ENCODE measurements at places on chromosomes 1 and 21.
A peak's percentile ranks its signal among the peaks of the same experiment; 100 is the strongest.

DNA sequence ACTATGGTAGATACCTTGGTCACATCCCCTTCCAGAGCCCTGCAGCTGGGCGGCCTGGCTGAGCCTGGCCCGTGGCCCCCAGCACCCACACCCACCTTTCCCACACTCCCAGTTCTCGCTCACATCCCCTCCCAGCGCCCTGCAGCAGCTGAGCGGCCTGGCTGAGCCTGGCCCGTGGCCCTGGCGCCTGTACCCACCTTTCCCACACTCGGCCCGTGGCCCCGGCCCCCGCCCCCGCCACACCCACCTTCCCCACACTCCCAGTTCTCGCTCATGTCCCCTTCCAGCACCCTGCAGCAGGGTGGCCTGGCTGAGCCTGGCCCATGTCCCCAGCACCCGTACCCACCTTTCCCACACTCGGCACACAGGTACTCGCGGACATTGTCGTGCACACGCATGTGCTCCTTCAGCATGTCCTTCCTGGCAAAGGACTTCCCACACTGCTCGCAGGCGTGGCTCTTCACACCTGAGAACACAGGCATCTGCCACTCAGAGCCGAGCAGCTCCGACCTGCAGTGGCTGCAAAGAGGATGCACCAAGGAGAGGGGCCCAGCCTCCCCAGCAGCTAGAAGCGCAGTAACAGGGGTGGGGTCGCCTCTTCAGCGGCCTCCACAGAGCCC is 52.5 kb upstream of the RIPK4 start:
- DNase-seq = no peak

GRCh38 chr1:41144285-41144684 is 97.8 kb downstream of the SCMH1 start:
- DNase-seq = no peak

DNA sequence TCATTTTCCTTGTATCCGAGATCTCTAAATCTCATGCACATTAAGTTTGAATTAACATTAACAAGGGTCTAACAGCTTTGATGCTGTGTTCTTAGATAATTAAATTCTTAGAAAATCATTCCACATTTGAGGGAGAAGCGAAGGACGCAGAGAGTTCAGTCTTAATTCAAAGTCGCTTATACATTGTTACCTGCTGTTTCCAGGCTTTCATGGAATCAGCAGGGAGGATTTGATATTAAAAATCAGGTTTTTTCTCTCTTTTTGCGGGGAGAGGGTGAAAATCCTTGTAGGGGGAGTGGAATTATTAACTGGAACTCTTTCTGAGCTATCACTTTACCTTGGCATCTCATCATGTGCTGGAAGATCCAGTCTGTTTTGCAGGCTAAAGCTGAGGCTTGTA is 27.7 kb upstream of the DAB1 start:
- no peak for DNase-seq

- DNase-seq = no peak
Observed at GRCh38 chr1:203726417-203726867, 38.5 kb upstream of the LAX1 start.

GRCh38 chr1:17539477-17540254 is at the start of gene ARHGEF10L:
Gene ARHGEF10L (plus strand): TSS chr1:17539698. CDS start chr1:17580596, 40,898 bp downstream.
- no peak for DNase-seq

DNA sequence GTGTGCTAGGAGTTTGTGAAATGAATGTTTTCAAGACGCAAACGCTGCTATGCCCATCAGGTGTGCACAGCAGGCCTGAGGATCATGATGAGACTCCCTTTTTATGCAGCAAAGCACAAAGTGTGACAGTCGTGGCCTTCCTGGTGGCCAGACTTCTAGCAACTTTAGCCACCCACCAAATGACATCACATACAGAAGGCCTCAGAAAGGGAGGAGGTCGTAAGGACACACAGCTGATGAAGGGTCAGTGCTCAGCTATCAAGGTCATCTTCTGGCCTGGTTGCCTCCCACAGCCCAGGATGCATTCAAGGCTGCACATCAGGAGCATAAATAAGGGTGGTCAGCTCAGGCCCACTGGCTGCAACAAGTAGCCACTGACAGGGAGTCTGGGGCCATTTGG is 36.6 kb downstream of the BMP8A start:
- DNase-seq = no peak

DNA sequence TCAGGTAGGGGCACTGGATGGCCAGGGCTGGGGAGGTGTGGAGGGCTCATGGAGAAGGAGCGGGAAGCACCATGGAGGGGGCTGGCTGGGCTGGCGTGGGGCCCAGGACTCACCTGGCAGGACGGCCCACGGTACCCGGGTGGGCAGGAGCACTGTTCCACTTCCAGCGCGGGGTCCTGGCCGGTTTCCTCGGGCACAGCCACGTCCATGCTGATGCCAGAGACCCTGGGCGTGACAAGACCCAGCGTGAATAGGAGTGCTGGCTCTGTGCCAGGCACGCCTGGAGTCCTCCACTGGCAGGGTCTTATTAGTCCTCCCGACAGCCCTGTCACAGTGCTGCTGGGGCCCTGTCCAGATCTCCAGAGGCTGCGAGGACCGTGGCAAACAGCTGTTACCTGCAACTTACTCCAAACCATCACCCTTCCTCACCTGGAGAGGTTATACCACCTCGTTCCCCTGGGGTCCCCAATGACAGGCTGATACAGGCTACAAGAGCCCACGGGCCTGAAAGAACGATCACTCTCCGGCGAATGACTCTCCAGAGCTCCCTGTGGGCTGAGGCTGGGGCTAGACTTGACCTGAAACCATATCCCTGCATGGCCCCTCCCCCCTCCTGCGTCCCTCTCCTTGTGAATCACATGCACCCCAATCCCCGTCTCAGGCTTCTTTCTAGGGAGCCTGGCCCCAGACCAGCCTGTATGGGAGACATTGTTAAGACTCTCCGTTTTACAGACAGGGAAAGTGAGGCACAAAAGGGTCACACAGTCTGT is 62.1 kb downstream of the HSPG2 start:
- DNase-seq = no peak

- DNase-seq = no peak
Observed at GRCh38 chr1:169086603-169087455, 19.7 kb upstream of the ATP1B1 start.

- no peak for DNase-seq
Observed at GRCh38 chr21:29293495-29293894, 5.2 kb upstream of the BACH1 start.

GRCh38 chr1:56477164-56478111 is 101.9 kb downstream of the PLPP3 start:
- DNase-seq = peak; percentile 10

- no peak for DNase-seq
Observed at GRCh38 chr1:63698001-63698838, 75.6 kb upstream of the ROR1 start.

DNA sequence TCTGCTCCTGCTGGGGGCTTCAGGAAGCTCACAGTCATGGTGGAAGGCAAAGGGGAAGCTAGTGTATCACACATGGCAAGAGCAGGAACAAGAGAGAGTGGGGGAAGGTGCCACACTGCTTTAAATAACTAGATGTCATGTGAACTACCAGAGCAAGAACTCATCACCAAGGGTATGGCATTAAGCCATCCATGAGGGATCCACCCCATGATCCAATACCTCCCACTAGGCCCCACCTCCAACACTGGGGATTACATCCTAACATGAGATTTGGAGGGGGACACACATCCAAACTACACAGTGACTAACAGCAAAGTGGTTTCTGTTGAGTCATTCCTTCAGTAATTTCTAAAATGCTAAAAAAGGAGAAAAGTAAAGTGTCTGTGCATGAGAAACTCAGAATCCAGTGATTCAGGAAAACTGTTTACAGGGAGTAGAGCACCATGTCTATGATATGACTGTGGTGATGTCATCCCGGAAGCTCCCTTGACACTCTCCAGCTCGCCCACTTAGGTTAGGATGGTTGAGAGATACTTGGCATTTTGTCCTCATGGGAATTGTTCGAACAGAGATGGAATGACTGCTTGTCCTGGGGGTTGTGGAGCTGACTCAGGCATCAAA is 50.3 kb downstream of the CHD1L start:
- DNase-seq = peak; percentile 69

- DNase-seq = no peak
Observed at GRCh38 chr21:36881228-36881627, 85.2 kb downstream of the HLCS start.

DNA sequence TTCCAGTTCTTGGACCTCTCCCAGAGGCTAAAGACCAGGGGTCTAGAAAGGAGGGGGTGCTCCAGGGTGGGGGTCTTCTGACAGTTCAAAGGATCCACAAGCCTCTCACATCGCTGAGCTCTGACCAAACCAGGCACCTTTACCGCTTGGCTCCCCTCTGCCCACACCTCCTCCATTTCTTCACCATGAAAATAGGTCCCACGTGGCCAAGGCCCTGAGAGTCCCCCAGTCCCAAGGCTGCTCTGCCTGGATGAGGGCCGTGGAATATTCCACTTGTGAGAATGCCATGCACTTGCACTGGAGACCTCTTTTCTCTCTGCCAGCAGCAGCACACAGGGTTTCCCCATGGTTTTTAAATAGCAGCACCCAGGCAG is 87.4 kb downstream of the ITPKB start:
- no peak for DNase-seq

GRCh38 chr1:22816067-22816775 is 105.6 kb downstream of the EPHB2 start:
- DNase-seq = no peak

DNA sequence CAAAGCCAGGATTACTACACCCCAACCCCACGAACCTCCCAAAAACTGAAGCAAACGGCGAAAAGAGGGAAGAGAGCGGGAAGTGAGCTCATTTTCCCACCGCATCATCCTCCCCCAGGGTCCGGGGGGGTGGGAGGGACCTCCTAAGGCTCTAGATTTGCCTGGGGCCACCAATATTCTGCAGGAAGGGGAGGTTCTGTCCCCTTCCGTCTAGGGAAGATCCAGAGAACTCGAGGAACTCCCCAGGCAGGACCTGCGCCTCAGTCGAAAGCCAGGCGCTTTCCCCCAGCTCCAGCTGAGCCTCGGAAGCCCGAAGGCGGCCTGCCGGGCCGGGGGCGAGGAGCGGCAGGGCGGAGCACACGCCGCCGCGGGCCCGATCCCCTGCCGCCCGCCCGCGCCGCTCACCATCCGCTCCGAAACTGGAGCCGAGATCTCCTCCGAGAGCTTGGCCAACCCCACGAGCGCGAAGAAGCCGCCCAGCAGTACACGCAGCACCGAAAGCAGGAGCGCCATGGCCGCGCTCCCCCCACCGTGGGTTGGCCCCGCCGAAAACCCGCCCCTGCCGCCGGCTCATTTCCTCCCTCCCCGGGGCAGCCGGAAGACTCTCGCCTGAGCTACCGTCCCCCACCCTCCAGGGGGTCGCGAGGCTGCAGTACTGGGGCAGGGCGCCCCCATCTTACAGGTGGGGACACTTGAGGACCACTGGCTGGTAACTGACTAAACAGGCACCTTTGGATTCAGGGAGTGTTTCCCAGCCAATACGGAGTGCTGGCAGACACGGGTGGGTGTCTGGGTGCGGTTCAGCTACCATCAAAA is at the start of gene TMEM35B:
TMEM35B (minus strand) TSS at position 555 of the 816 bp plus-strand sequence; CDS start at position 513, 42 bp downstream.
- no peak for DNase-seq

GRCh38 chr1:201689647-201690046 is 139.3 kb upstream of the IPO9 start:
- no peak for DNase-seq

DNA sequence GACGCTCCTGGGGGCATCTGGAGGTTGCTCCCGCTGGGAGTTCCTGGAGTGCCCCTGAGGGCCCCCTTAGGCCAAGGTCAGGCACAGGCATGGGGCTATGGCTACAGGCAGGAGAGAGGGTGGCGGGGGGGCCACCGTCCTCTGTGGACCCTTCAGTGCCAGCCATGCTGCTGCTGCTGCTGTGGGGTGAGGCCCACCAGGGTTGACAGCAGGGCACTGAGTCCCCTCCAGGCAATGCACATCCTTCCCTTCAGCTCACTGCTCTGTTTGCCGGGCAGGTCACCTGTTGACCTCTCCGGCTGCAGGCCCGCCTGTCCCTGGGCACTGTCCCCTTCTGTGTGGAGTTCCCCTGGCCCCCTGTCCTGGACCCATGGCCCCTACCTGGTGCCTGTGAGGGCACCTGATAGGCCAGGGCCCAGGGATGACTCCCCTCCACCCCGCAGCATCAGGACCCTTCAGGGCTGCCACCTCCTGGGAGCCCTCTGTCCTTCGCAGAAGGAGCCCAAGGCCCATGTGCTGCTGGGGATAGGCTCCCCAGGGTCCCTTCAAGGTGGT is 34.1 kb upstream of the ADARB1 start:
- DNase-seq = no peak

DNA sequence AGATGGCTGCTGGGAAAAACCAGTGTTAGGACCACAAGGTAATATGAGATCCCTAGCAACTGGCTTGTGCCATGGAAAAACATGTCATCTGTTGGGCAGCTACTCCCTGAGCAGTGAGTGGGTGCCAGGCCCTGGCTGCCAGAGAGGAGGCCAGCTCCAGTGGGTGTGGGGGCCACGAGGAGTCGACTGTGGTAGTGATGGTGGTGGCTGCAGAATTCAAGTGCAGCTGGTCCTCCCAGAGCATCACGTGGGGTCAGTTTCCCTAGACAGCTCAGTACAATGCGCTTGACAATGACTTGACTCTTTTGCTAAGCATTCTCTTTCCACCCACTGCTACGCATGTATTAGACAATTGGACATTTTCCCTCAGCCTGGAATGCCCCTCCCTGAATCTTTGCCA is 14.5 kb upstream of the CDC42 start:
- no peak for DNase-seq

DNA sequence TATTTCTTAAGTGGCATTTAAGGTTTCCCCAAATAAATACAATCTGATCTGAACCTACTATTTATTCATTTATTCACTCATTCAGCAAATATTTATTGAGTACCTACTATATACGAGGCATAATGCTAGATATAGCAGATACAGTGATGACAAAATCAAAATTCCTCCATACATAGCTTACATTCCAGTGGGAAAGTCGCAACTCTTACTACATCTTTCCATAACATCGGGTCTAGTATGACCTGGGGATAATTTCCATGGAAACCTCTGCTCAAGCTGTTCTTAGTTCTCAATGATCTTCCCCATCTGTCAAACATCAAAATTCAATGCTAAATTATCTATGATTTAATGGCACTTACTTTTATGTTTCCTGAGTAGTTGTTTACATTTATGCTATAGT is 70.8 kb upstream of the PRKACB start:
- no peak for DNase-seq

DNA sequence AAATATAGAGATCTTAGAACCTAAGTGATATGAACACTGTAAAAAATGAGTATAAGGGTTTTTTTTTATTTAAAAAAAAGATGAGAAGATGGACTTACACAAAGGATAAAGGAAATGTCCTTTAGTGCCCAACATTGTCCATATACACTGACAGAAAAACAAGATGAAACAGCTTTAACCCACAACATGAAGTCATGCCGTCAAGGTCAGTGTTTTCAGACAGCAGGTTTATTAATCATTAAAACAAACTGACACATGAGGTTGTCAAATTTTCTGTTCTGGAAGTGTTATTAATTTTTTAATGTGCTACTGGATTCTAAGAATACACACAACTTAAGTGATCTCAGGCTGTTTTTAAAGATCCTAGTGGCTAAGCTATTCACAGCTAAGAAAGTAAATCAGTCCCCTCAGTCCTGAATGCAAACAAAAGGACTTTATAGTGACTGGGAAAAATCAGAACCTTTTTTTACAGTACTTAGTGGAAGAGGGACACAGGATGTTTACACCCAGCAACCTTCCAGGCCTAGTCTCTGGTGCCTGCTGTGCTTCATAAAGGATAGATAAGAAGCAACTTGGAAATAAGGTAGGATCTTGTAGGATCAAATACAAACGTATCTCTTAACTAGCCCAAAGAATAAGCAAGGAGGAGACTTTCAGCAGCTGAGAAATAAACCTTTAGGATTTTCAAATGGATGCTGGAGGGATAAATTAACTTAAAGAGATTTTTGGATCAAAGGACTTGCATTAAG is 21.9 kb upstream of the PKN2 start:
- no peak for DNase-seq

GRCh38 chr1:108551137-108551862 is 8.6 kb upstream of the EEIG2 start:
- no peak for DNase-seq
